ENCODE measurements at places on chromosomes 7 and 10.
A peak's percentile ranks its signal among the peaks of the same experiment; 100 is the strongest.

DNA sequence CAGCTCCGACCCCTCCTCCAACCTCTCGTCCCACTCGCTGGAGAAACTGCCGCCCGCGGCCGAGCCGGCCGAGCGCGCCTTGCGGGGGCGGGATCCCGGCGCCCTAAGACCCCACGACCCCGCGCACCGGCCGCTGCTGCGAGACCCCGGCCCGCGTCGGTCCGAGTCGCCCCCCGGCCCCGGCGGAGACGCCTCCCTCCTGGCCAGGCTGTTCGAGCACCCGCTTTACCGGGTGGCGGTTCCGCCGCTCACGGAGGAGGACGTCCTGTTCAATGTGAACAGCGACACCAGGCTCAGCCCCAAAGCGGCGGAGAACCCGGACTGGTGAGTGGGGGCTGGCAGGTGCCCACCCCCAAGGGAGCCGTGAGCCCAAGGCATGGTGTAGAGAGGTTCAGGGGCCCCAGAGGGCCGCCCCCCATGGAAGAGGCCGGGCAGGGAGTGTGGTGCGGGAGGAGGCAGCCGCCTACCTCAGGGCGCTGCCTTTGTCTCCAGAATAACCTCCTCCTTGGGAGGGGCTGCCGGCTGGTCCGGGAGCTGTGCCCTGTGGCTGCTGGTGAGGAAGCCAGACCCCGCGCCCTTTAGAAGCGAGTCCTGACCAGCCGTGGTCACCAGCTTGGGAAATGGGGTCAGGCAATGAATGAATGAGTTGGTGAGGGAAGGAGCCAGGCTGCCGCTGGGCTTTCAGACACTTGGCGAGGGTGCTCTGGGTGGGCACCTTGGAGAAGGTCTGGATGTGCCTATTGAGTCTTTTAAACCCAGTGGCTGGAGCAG is 1.3 kb downstream of the FAM20C start:
- DNase-seq: peak; percentile 36

GRCh38 chr10:72316386-72316700 is 38.4 kb downstream of the DNAJB12 start:
- DNase-seq: no peak

GRCh38 chr10:69955211-69955805 is 97.3 kb upstream of the MACROH2A2 start:
- DNase-seq: no peak

DNA sequence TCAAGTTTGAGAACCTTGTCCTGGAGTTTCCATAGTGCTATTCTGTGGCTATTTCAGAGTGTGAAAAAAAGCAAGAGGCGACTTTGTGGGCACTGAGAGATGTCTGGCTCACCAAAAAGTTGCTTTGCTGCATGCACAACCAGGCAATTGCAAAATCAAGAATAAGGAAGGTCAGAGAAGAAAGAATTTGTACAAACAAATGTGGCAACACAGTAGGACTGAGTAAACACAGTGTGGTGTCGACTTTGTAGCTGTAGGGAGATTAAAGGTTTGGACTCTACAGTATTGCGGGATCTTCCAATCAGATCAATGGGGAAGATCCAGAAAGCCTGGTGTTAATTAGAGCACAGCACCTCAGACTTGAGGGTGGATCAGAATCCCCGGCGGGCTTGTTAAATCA is 88.1 kb upstream of the PLPP4 start:
- DNase-seq: no peak

DNA sequence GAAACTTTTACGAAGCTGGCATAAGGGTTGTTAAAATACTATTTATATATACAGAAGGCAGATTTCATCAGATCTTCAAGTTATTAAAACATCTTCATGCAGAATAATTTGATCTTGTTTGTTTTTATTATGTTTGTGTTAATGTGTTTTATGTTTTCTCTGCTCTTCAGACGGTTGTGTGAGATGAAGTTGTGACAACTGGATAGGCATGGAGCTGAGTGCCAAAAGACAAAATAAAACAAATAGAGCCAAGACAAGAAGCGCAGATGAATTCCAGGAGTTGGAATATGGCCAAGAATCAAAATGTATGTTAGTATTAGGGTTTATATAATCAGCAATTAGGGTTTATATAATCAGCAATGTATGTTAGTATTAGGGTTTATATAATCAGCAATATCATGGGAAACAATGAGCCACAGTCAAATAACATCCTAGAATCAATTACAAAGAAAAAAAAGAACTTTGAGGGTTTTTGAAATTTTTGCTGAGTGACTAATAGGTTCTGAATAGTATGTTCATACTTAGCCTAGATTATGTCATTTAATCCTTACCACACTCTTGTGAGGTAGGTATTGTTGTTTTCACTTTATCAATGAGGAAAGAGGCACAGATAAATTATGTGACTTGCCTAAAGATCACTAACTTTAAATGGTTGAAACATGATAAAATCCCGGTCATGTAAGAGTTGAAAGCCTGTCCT is 488.0 kb upstream of the STEAP1 start:
- no peak for DNase-seq

DNA sequence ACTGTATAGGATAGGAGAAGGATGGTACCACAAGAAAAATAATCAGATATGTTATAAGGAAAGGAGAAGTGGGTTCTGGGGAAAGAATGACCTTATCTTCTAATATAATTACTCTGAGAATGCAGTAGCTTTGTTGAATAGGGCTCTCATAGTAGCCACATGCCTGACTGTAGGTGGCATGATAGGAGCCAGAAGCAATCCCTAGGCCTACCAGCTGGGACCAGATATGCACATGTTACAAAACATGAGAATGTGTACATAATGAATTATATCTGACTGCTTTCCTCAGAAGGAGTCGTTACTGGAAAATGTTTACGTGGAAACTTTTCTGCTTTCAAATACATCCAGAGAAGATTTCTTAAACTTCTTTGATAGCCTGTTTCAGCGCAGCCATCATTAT is 53.2 kb upstream of the FAM3C start:
- DNase-seq: peak; percentile 48

GRCh38 chr7:17844514-17845196 is 95.6 kb downstream of the SNX13 start:
- peak; percentile 31 for DNase-seq

Data from adipocyte (in vitro differentiated cells).